ENCODE measurements at places on chromosomes 1 and 21. TPM values are rescaled to one million over a fixed set of nuclear protein-coding genes. Genes with fewer than 3 reads are reported as not detected.
A peak's percentile ranks its signal among the peaks of the same experiment; 100 is the strongest.

Gene CFAP45
- total RNA-seq, result 1.5 TPM

Gene LEFTY2
- not detected for total RNA-seq

Gene GPR25
- not detected for total RNA-seq

Gene LCE2B
- total RNA-seq, result not detected

- H3K36me3 ChIP-seq, result no peaks in the 10 kb centered on the region
- no peak overlapping the region for H3K4me3 ChIP-seq
- H3K4me1 ChIP-seq, result no peaks in the 10 kb centered on the region
- no peak overlapping the region for H3K27ac ChIP-seq
- no peak for DNase-seq
Observed at GRCh38 chr1:78121710-78122109, 75.9 kb downstream of the GIPC2 start.

GRCh38 chr1:221165839-221166500 lies 286.7 kb downstream of the HLX start:
- no peak overlapping the region for H3K27ac ChIP-seq
- H3K36me3 ChIP-seq, result no peaks in the 10 kb centered on the region
- no peak for DNase-seq
- no peaks in the 10 kb centered on the region for H3K27me3 ChIP-seq

- no peaks in the 10 kb centered on the region for H3K27me3 ChIP-seq
- H3K36me3 ChIP-seq, result no peaks in the 10 kb centered on the region
- H3K4me3 ChIP-seq, result no peak overlapping the region
- H3K4me1 ChIP-seq, result no peaks in the 10 kb centered on the region
- no peak for DNase-seq
Observed at GRCh38 chr1:178706432-178706831, 18.6 kb upstream of the RALGPS2 start.

DNA sequence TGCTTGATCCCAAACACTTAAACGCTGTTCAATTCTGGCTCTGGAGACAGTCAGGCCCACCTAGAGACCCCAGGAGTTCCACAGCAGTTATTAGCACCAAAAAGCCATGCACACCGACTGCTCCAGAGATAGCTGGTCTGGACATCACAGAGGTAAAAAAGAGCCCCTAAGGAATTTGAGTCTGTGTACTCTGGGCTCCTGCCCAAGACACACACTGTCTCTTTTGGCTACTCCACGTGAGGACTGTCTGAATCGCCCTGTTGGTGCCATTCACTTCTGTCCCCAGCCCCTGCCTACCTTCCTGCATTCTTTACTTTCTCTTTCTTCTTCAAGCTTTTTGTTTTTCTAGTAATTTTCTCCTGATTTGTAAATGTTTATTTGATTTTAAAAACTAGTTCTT lies 197.4 kb downstream of the ADGRL2 start:
- H3K27ac ChIP-seq, result no peak overlapping the region
- no peak overlapping the region for H3K4me3 ChIP-seq
- H3K4me1 ChIP-seq, result no peaks in the 10 kb centered on the region
- H3K36me3 ChIP-seq, result no peaks in the 10 kb centered on the region
- no peaks in the 10 kb centered on the region for H3K27me3 ChIP-seq

DNA sequence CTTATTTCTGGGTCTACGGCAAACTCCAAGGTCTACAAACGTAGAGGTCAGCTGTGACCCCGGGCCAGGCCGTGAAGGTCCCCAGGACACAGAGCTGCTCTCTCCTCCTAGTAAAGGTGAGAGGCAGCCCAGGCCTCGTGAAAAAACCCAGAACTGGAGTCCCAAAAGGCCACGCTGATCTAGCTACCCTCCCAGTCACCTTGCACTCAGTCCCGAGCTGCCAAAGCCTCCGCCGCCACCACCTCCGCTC lies 125 bp downstream of the ATP5PF start:
- peaks cover 16% of the 10 kb centered on the region for H3K4me1 ChIP-seq
- peak overlapping the region; percentile 99 for H3K27ac ChIP-seq
- H3K36me3 ChIP-seq, result peaks cover 6% of the 10 kb centered on the region
- DNase-seq, result no peak
- peak overlapping the region; percentile 89 for H3K4me3 ChIP-seq

DNA sequence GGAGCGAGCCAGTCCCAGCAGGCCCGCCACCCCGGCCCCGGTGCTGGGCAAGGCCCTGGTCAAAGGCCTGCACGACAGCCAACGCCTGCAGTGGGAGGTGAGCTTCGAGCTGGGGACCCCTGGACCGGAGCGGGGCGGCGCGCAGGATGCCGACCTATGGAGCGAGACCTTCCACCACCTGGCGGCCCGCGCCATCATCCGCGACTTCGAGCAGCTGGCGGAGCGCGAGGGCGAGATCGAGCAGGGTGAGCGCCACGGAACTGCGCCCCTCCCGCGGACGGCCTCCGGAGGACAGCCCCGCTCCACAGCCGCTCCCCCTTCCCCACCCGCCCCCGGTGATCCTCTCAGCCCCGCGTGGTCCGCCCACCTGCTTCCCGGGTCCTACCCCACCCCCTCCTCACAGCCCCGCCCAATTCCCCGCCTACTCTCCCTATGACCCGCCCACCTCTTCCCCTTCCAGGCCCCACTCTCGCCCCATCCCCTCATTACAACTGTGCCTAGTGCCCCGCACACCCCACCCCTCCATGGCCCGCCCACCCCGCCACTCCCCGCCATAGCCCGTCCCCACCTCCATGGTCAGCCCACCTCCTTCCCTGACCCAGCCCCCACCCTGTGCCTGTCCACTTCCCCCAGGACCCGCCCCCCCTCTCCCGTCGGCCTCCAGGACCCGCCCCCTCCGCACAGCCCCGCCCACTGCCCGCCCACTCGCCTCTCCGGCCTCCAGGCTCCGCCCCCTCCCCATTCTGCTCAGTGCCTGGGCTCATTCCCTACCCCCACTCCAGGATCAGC lies 52.7 kb downstream of the VWA5B1 start:
- no peak overlapping the region for H3K4me3 ChIP-seq
- no peak overlapping the region for H3K27ac ChIP-seq
- no peaks in the 10 kb centered on the region for H3K4me1 ChIP-seq
- H3K36me3 ChIP-seq, result no peaks in the 10 kb centered on the region

Data from A673 (cell line).